ENCODE measurements at places on chromosomes 3 and 15. TPM values are rescaled to one million over a fixed set of nuclear protein-coding genes. Genes with fewer than 3 reads are reported as not detected.

GRCh38 chr3:126557415-126557745, 1.4 kb downstream of the C3orf22 start:
- no peak for DNase-seq

DNA sequence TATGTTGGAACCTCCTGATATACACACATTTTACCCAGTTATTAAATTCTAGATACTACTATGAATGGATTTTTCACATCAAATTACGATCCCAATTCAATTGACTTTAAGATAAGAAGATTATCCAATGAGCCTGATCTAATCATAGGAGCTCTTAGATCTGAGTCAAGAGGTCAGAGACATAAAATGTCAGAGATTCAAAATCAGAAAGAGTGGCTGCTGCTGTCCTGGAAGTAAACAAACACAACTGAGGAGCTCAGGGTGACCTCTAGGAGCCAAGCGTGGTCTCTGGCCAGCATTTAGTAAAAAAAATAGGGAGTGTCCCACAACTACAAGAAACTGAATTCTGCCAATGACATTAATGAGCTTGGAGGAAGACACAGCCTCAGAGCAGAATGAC, 557.1 kb upstream of the CBLB start:
- peak; percentile 0 for DNase-seq

- no peak for DNase-seq
Observed at GRCh38 chr3:196608693-196609092, 30.8 kb upstream of the NRROS start.

DNA sequence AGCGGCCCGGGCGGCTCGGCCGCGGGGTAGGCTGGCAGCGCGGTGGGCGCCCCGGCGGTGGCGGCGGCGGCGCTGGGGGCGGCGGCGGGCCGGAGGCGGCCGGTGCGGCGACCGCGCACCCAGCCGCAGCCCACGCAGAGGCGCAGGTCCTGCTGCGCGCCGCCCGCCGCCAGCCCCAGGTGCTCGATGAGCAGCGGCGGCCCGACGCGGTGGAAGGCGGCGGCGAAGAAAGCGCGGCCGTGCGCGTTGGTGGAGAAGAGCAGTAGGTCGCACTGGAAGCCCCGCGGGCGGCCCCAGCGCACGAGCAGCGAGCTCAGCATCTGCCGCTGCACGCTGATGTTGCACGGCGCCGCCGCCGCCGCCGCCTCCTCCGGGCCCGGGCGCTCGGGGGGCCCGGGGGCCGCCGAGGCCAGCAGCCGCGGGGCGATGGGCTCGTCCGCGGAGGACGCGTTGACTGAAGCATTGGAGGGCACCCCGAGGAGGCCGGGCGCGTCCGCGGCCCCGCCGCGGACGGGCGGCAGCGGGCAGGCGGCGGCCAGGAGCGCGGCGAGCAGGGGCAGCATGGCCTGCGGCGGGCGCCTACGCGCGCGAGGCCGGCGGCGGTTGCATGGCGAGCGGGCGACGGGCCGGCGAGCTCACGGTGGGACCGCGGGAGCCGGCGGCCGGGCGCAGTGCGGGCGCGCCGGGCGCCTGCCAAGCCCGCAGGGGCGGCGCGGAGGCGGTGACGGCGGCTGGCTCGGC, 452 bp downstream of the TMEM158 start:
- no peak for DNase-seq

VIPR1 gene
- total RNA-seq: 104 TPM

TUSC7 gene
- not detected for total RNA-seq

ZNF106 gene
- total RNA-seq: 47.5 TPM
